ENCODE measurements at places on chromosomes 4 and X.

GRCh38 chr4:85778632-85779131, 303.7 kb downstream of the ARHGAP24 start:
- DNase-seq = no peak

- DNase-seq = no peak
These were observed 503.2 kb upstream of the CTSO start for GRCh38 chr4:156456830-156457229.

DNA sequence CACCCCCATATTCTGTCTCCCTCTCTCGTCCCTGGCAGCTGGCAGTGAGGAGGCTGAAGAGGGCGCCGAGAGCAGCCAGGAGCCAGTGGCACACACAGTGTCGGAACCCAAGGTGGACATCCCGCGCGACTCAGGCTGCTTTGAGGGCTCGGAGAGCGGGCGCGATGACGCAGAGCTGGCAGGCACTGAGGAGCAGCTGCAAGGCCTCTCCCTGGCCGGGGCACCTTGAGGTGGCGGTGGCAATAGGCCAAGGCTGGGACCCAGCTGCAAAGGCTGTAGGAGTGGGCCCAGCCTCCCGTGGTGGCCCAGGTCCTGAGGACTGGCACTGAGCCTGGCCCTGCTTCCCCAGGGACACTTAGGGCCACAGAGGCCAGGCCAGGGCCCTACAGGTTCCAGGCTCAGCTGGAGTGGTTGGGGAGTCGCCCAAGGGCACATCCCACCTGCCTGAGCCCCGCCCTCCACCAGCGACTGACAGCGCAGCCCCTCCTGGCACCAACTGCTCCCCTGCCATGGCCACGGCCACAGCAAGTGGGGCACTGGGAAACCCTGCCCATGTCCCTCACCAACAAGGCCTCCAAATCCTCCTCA, 13.9 kb downstream of the SASH3 start:
- DNase-seq = peak; percentile 52

DNA sequence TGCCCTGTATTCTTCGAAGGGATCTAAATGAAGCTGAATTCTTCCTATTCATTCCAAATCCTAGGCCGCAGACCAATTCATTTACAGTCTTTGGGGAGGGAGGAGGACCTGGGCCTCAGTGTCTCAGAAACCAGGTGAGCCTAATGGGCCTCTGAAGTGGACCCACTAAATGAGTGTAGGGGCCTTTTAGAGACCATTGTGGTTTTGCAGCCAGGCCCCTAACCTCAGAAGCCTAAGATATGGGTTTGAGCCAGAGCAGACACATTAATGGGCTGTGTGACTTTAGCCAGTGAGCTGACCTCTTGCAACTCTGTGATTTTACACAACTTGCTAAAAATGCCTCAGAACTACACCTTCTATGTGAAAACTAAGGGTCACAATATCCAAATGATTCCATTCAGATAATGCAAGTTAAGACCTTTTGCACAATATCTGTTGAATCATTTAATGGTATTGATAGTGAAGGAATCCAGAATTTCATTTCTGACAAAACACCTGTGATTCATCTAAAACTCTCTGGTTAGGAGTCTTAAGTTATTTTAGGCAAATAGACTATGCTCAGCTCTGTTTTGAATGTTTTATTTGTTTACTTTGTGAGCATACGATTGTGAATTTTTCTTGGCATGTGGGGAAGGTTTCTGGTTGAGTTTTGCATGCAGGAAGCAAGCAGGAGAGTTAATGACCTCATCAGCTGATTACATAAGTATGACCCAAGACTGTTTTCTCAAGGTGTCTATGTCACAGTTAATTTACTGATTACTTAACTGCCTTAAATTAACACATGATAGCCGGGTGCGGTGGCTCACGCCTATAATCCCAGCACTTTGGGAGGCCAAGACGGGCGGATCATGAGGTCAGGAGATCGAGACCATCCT, 75.0 kb downstream of the EVC start:
- no peak for DNase-seq

GRCh38 chr4:23828020-23828715, 61.7 kb downstream of the PPARGC1A start:
- DNase-seq = no peak

DNA sequence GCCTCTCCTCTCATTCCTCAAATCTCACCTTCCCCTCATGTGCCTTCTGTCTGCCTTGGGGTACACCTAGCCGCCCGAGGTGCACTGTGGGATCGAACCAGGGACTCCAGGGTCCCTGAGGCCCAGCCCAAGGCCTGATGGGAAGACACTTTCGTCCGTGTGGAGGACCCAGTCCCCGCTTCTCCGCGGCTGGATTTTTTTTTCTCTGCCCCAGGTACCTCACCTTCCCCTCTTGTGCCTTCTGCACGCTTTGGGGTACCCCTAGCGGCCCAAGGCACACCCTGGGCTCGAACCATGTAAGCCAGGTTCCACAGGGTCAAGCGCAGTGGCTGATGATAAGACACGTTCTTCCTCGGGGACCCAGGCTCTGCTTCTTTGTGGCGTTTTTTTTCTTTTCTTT, 530.7 kb downstream of the CWH43 start:
- DNase-seq = no peak

- no peak for DNase-seq
These were observed 21.9 kb downstream of the PTTG2 start for GRCh38 chr4:37981844-37982720.

DNA sequence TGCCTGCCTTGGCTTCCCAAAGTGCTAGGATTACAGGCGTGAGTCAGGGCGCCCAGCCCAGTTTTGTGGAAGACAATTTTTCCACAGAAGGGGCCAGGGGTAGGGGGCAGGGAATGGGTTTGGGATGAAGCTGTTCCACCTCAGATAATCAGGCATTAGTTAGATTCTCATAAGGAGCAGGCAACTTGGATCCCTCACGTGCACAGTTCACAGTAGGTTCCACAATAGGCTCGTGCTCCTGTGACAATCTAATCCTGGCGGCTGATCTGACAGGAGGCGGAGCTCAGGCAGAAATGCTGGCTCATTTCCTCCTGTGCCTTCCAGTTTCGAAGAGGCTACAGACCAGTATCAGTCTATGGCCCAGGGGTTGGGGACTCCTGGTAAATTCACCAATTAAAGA, 491.6 kb upstream of the AADAT start:
- DNase-seq = no peak

GRCh38 chrX:63657821-63658220, 127.2 kb downstream of the ARHGEF9 start:
- DNase-seq = no peak

GRCh38 chr4:68070302-68070701, 59.4 kb downstream of the TMPRSS11F start:
- no peak for DNase-seq

DNA sequence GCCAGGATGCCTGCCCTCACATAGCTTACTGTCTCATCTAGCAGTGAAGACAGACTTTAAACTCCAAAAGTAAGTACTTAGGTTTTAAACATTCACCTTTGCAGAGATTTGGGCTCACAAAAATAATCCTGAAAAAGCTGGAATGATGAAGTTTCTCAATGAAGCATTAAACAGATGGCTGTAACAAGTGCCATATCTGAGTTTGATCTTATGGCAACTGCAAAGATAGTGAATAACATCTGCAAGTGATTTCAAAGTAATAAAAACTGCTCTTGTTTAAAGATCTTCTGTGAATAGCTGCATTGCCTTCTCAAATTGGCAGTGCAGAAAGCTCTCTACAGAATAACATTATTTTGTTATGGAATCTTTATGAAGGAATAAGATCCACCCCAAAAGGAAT, 271.2 kb upstream of the SMIM31 start:
- no peak for DNase-seq

- no peak for DNase-seq
These were observed 26.3 kb downstream of the AFF1 start for GRCh38 chr4:86961116-86961515.

DNA sequence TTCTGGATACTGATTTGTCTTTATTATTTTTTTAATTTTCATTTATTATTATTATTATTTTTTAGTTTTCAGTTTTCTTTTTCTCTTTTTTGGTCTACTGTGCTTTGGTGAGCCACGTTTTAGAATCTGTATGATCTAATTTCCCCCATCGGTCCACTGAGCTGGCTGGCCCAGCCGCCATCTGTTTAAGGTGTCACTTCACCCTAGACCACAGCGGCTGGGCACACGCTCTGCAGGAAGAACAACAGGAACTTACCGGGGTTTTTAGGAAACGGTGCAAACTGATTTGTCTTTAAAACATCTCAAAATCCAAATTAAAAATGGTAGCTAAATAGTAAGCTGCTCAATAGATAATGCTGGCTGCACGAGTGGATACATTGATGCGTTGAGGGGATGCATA, 48.8 kb upstream of the AMOT start:
- DNase-seq = no peak

DNA sequence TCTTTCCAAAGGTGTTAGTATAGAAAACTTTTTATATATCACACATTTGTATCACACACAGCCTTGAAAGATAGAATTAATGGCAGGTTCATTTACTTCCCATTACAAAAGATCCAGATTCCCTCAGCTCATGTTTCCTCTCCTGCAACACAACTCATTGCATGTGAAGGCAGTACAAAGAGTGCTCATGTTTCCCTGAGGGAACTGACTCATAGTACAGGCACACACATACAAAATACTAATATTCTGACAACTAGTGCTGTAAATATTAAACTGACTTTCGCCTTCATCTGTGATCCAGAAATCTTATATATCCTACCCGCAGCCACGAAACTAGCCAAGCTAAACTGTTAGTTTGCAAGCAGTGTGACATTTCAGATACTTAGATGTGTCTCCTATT, 819.8 kb upstream of the PCDH7 start:
- DNase-seq = no peak

- no peak for DNase-seq
These were observed 302.6 kb downstream of the PPP3CA start for GRCh38 chr4:101044766-101045165.

- no peak for DNase-seq
These were observed 51.9 kb downstream of the CCNI start for GRCh38 chr4:77023920-77024319.

DNA sequence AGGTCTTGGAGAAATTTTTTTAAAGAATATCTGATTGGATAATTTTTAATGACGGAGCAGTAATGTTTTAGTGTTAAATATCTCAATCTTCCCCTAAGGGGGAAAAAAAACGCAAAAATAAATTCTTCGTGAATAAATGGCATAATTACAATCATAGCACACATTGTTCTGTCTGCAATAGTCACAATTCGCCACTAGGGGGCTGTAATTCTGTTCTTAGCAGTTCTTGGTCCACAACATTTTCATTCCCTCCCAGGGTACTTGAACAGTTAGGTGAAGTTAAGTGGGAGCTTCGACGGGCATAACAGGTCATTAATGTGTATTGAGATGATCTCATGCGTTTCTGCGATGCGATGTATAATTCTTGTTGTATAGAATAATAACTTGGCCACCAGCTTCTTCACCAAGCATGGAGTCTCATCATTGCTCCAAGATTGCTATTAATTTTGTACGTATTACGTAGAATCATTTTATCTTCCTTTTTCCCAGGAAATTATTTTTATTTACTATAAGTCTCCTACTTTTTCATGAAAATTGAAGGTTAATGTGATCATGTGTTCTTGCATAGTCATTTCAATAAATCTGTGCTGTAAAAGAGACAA, 27.2 kb downstream of the HTR2C start:
- DNase-seq = peak; percentile 57

DNA sequence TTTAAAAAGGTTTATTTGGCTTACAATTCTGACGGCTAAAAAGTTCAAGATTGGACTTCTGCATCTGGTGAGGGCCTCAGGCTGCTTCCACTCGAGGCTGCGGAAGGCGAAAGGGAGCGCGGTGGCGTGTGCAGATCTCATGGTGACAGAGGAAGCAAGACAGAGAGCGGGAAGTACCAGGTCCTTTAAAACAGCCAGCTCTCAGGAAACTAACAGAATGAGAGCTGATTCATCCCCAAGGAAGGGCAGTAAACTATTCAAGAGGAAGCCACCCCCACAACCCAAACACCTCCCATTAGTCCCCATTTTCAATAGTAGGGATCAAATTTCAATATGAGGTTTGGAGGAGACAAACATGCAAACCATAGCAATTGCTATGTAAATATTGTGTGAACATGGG, 2144.2 kb upstream of the AGA start:
- DNase-seq = no peak

GRCh38 chrX:110741213-110741796, 54.3 kb downstream of the CHRDL1 start:
- DNase-seq = no peak

DNA sequence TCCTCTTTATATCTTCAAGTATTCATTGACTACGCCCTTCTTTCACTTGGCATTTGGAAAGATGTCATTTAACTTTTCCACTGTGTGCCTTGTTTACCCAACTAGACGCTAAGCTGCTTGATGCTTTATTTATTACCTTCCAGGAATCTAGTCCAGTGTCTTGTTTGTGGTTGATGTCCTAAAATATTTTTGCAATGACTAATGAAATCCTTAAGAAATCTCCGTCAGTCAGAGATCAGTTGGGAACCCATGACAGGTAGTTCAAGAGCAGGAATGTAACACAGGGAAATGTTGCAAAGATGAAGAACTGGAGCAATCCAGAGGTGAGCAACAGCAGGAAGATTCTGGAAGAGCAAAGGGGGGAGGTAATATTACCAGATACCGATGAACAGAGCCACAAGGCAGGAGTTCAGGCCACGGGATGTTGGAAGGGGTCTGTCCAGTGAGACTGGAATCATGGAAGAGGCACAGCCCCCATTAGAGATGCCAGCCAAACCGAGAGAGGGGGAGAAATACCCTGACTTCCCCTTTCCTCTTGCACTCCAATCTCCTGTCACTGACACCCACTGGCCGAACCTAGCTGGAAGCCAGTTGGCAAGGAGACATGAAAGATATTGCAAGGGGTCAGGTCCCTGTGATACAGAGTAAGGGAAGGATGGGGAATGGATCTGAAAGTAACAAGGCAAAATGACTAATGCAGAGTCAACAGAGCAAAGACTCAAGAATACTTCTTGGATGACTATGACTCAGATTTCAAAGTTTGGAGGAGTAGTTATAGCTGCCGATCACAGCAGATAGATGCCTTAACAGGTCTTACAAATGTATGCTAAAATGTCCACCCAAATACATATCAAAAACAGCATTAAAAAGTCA, 62.7 kb upstream of the PHKA2 start:
- no peak for DNase-seq

DNA sequence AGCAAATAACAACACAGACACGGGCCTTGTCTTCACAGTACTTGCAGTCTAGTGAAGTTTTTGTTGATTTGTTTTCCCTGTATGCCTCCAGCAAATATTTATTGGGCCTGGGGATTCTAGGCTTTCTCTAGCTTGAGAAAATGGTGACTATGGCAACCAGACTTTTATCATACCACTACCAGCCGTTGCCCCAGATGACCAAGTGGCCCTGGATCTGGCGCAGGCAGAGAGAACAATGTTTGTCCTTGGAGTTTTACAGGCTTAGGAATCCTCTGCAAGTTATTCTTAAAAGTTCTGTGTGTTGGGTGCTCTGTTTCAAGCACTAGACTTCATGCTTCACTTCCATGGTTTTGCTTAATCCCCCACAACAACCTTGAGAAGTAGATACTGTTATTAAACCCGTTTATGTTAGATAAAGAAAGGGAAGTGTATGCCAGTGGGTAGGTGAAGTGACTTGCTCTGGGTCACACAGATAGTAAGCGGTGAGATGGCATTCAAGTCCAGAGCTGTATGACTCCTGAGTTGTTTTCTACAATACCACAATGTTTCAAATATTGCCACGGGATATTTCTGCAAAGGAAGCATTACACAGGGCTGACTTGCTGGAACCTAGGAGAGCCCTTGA, 94.6 kb downstream of the AKAP4 start:
- no peak for DNase-seq

GRCh38 chr4:26183017-26183416, 137.8 kb upstream of the RBPJ start:
- no peak for DNase-seq

GRCh38 chr4:6372649-6373525, 99.5 kb downstream of the PPP2R2C start:
- DNase-seq = no peak

GRCh38 chr4:17613761-17614415, 553 bp upstream of the MED28 start:
- DNase-seq = no peak

All from sciatic nerve (tissue), 2 donors.